ENCODE measurements at places on chromosomes 4 and X.

GRCh38 chrX:109830704-109831206 is 97.7 kb upstream of the ACSL4 start:
- DNase-seq, result peak; percentile 68

- no peak for DNase-seq
These were observed 16.6 kb upstream of the QRFPR start for GRCh38 chr4:121397434-121397833.

DNA sequence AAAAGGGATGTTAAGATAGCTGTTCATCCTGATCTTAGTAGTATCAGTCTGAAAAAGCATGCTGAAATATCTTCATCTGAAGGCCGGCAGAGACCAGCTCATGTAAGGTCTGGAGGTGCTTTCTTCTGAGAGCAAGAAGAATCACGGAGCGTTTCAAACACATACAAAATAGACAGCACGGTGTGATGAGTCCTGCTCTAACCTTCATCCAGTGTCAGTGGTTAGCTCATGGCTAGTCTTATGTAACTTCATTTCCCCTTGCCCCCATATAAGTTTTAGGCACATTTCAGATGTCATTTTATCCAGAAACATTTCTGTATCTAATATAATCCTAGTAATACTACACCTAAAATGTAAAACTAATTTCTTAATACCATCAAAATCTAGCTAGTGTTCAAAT is 27.8 kb downstream of the ADD1 start:
- DNase-seq, result no peak

- DNase-seq, result no peak
These were observed 210.0 kb upstream of the STK26 start for GRCh38 chrX:131812847-131813825.

DNA sequence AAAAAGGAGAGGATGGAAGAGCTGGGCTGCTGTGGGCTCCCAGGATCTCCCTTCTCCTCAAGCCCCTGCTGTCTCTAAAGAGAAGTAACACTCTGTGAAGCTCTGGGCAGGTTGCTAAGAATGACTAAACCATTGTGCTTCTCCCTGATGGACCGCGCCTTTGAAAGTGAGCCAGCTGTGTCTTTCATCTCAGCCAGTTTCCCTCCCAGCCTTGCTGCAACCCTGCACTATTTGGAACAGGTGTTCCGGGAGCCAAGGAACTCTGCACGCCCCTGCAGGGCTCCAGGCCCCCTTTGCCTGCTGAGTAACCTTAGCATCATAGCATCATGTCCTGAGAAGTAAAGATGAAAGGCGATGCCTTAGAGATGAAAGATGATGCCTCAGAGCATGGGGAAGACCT is 39.7 kb downstream of the SMIM20 start:
- peak; percentile 44 for DNase-seq

DNA sequence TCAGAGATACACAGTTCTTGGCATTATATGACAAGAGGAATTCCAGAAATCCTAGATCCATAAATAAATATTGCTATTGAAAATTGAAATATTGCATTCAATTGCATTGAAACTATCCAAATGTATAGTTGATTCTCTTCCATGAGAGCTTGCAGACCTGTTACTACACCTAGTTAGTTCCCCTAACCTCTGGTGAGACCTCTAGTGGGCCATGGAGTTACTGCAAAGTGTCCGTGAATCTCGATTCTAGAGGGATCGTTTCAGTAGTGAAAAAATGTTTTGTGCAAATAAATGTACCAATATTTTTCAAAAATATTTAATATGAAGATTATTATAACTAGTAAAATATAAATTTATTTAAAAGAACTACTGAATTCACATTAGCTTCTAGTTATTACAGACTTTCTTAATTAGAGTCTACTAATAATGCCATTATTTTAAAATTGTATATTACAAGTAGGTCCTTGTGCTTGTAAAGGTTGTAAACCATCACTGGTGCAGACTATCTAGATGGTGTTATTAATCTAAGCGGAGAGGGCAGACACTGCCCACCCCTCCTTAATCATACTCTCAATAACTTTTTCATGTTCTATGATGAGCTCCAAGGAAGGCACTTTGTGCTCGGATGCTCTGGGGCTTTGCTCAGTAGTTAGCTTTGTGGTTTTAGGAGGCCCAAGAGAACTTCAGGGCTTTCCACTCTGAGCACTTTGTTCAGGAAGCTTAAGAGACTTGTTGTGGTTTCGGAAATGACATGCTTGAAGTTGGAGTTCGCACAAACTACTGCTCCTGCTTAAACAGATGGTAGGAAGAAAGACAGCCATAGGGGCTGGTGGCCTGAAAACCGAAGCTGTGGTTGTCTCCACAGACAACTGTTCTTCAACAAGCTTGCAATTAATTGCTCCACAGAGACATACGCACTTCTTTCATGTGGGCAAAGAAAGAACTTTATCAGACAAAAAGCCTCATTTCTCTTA is 42.8 kb downstream of the IL21 start:
- peak; percentile 69 for DNase-seq

DNA sequence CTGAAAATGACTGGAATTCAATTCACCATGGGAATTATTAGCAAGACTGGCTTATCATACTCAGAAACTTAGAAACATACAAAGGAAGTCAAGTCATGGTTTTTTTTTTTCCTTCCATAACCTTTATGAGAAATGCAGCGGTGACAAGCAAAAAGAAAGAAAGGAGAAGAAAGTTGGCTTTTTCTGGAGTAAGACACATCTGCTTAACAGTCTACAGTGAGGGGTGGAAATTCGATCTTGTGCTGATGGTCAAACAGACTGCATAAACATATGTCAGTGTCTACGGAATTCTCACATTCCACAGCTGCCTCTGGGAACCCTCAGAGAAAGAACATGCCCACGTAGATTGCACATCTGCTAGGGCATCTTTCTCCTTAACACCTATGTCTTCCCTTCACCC is 54.6 kb downstream of the PROM1 start:
- DNase-seq, result peak; percentile 94

- DNase-seq, result peak; percentile 47
These were observed 225.0 kb downstream of the GRIA3 start for GRCh38 chrX:123408821-123409737.

- DNase-seq, result peak; percentile 83
These were observed 35.1 kb downstream of the ENPEP start for GRCh38 chr4:110510955-110511544.

GRCh38 chr4:145934434-145935047 is 4.1 kb downstream of the ZNF827 start:
- no peak for DNase-seq

DNA sequence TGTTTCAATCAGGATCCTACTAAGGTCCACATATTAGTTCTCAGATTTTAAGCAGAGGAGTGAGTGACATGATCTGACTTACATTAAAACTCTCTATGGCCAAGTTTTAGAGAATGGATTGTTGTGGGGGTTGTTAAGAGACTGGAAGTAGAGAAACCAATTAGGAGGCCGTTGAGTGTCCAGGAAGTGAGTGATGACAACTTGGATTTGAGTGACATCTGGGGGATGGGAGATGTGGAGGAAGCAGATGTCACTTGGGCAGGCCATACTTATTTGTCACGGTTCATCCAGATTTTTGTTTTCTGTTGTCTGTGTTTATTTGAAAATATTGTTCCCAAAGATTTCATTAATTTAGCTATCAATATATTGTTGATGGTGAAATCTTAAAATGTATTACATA is 28.3 kb downstream of the ADD1 start:
- no peak for DNase-seq

- DNase-seq, result no peak
These were observed 686 bp downstream of the FIP1L1 start for GRCh38 chr4:53378171-53378482.

- DNase-seq, result no peak
These were observed 211.7 kb downstream of the ZNF674 start for GRCh38 chrX:46333550-46333949.

DNA sequence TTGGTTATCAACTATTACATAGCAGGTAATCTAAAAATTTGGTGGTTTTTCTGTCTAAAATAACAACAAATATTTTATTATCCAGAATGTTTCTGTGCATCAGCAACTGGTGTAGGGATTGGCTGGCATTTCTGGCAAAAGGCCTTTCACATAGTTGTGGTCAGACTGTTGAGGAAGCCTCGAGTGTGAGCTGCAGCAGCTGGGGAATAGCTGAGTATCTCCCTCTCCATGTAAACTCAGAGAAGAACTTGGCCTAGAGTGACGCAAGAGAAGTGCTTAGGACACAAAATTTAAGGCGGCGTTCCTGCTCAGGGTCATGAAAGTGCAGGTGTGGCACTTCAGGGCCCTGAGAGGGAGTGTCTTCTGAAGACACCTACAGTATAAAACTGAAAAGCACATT is 558.9 kb downstream of the SPOCK3 start:
- DNase-seq, result peak; percentile 55

GRCh38 chr4:3873408-3874027 is 107.3 kb downstream of the ADRA2C start:
- no peak for DNase-seq

DNA sequence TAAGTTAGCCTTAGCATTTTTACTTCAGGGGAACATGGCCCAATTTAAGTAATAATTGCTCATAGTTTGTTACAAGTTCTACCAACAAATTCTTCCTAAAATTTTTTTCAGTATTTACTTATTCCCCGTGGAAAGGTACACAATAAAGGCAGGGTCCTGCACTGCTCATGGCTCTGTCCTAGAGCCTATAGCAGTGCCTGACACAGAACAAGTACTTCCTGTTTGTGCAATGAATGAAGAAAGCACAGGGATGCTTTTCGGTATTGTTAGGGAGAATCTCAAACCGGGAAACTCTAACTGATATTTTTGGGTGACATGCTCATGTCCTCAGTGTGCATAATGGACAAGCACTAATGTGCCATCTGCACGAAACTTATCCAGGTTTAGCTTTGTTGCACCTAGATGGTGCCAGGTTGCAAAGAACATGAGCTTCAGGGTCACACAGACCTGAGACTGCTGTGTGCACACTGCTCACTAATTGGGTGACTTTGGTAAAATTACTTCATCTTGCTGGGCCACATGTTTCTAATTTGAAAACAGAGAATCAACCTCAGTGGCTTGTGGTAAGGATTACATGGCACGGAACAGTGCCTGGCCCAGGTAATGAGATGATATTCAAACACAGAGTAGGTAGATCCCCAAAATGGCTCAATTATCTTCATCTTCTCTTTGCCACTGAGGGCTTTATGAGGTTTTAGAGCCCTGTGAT is 175.8 kb upstream of the NPY2R start:
- no peak for DNase-seq

- no peak for DNase-seq
These were observed 411.6 kb downstream of the STIM2 start for GRCh38 chr4:27272217-27272616.

GRCh38 chrX:68938244-68939004 is 109.6 kb downstream of the EFNB1 start:
- peak; percentile 40 for DNase-seq

DNA sequence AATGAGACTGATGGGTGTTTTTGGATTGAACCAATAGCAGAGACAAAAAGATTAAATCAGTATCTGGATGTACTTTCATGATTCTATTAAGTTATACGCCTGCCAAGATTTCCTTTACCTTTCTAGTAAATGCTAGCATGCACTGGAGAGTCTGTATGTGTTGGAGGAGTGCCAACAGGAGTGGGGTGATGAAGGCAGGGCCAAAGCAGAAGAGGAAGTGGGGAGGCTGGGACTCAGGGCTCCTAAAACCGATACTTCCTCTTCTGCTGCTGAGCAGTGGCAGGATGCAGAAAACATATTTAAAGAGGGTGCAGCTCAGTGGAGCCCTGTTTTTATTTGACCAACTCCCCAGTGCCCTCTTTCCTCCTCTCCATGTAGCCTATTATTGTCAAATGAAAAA is 5.6 kb downstream of the CYSLTR1 start:
- no peak for DNase-seq

GRCh38 chrX:20967725-20968124 is 406.5 kb upstream of the CNKSR2 start:
- no peak for DNase-seq

- peak; percentile 70 for DNase-seq
These were observed 53.9 kb downstream of the PAPSS1 start for GRCh38 chr4:107666134-107666533.

- no peak for DNase-seq
These were observed 1928.2 kb upstream of the TENM3 start for GRCh38 chr4:180314972-180315371.

- peak; percentile 78 for DNase-seq
These were observed 377 bp downstream of the TIMM17B start for GRCh38 chrX:48897157-48897624.

DNA sequence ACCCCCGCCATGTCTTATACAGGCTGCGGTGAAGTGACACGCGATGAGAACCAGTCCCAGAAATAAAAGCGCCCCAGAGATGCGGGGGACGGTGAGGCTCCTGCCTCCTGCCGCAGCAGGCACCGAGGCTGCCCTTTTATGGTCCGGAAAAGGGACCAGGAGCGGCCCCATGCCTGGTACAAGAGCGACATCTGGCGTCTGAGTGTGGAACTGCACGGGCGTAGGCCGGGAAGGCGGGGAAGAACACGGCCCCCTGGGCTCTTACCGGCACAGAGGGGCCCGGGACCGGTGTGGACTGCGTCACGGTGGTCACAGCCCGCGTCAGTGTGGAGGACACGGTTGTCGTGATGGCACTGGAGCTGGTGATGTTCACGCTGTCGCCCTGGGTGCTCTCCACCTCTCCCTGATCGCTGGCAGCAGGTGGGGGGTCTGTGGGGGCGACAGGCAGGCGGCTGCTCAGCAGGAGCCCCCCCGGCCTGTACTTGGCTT is 8.9 kb upstream of the RENBP start:
- DNase-seq, result peak; percentile 62

GRCh38 chr4:35175487-35175886 is 1068.8 kb downstream of the ARAP2 start:
- DNase-seq, result no peak

GRCh38 chrX:71254092-71254963 is at the start of gene ZMYM3:
TSS of gene ZMYM3 (minus strand) at chrX:71254140. CDS start at chrX:71253255, 885 bp downstream.
- peak; percentile 86 for DNase-seq

GRCh38 chrX:101368800-101369199 is 17.2 kb downstream of the BTK start:
- no peak for DNase-seq

DNA sequence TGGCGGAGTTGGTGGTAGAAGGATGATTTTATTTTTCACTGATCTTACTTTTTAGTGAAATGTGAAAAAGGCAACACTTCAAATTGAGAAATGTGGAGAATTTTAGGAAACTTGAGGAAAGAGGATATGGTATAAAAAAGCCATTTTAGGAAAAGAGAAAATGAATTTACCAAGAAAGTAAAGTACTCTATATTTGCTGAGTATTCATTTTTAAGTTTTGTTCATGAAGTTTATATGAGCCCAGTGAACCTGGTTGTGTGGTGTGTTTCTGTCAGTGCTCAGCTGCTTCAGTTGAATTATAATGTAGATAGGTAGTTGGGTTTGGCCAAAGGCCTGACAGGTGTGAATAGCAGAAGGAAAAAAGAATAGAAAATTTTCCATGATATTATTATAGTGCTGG is 345.5 kb upstream of the FSTL5 start:
- no peak for DNase-seq

Measured in choroid plexus epithelial cell (primary cell).